Endothelial cell of umbilical vein (primary cell): ENCODE measurements at places on chromosomes 6 and 20. TPM values are rescaled to one million over a fixed set of nuclear protein-coding genes. Genes with fewer than 3 reads are reported as not detected.

PBX2 gene
- 75.5 and 82.3 TPM in 2 replicates for polyA plus RNA-seq

AARS2 gene
- polyA plus RNA-seq, result 7.9 and 8.3 TPM in 2 replicates

PGC gene
- polyA plus RNA-seq, result not detected in 2 replicates

BPIFB4 gene
- polyA plus RNA-seq, result not detected in 2 replicates

TXNDC5 gene
- 2,566 and 2,629 TPM in 2 replicates for polyA plus RNA-seq

FAM162B gene
- polyA plus RNA-seq, result 0.36 and 0.48 TPM in 2 replicates

DNAH8 gene
- 0.45 and 0.61 TPM in 2 replicates for polyA plus RNA-seq

RIMS4 gene
- not detected in 2 replicates for polyA plus RNA-seq

ULBP2 gene
- 22.8 and 26.4 TPM in 2 replicates for polyA plus RNA-seq

ZNF165 gene
- 0.03 and 0.11 TPM in 2 replicates for polyA plus RNA-seq

PACRG gene
- polyA plus RNA-seq, result 0.08 TPM in 1 of 2 replicates, not detected in the other

LAMA4 gene
- 370 and 384 TPM in 2 replicates for polyA plus RNA-seq

TXLNB gene
- 0.03 and 0.04 TPM in 2 replicates for polyA plus RNA-seq

PDYN gene
- polyA plus RNA-seq, result not detected in 2 replicates

SNX21 gene
- polyA plus RNA-seq, result 11.6 and 14.8 TPM in 2 replicates

HCRTR2 gene
- not detected in 2 replicates for polyA plus RNA-seq

TNXB gene
- polyA plus RNA-seq, result 0.24 and 0.47 TPM in 2 replicates

ESR1 gene
- 0.01 TPM in 1 of 2 replicates, not detected in the other for polyA plus RNA-seq

CDSN gene
- polyA plus RNA-seq, result 0.03 TPM in 1 of 2 replicates, not detected in the other

DDAH2 gene
- polyA plus RNA-seq, result 168 and 176 TPM in 2 replicates

ID4 gene
- not detected in 2 replicates for polyA plus RNA-seq

LAMP5 gene
- polyA plus RNA-seq, result 0.10 TPM in 1 of 2 replicates, not detected in the other

GSTA1 gene
- not detected in 2 replicates for polyA plus RNA-seq

CBFA2T2 gene
- polyA plus RNA-seq, result 12.1 and 14.2 TPM in 2 replicates

QRSL1 gene
- polyA plus RNA-seq, result 3.7 and 4.3 TPM in 2 replicates

HLA-DQB1 gene
- polyA plus RNA-seq, result not detected in 2 replicates

NKX2-2 gene
- not detected in 2 replicates for polyA plus RNA-seq

IL17A gene
- not detected in 2 replicates for polyA plus RNA-seq

SRSF12 gene
- polyA plus RNA-seq, result 0.06 and 0.07 TPM in 2 replicates

ECI2 gene
- 28.3 and 33.5 TPM in 2 replicates for polyA plus RNA-seq

SLC52A3 gene
- polyA plus RNA-seq, result not detected in 2 replicates

ZNF391 gene
- polyA plus RNA-seq, result 0.13 and 0.17 TPM in 2 replicates

TENT5A gene
- polyA plus RNA-seq, result 0.14 and 0.26 TPM in 2 replicates

B3GAT2 gene
- polyA plus RNA-seq, result not detected in 2 replicates

ZNFX1 gene
- polyA plus RNA-seq, result 6.8 and 8.3 TPM in 2 replicates

DYNLT2 gene
- polyA plus RNA-seq, result 0.21 and 0.39 TPM in 2 replicates

MUC21 gene
- not detected in 2 replicates for polyA plus RNA-seq

ERVFRD-1 gene
- polyA plus RNA-seq, result not detected in 2 replicates

SEMG1 gene
- polyA plus RNA-seq, result not detected in 2 replicates

ANKRD66 gene
- polyA plus RNA-seq, result not detected in 2 replicates

SPATS1 gene
- polyA plus RNA-seq, result not detected in 2 replicates

HLA-DRB5 gene
- polyA plus RNA-seq, result not detected in 2 replicates

HLA-DOA gene
- polyA plus RNA-seq, result not detected in 2 replicates

GPX5 gene
- polyA plus RNA-seq, result not detected in 2 replicates

GSTA2 gene
- polyA plus RNA-seq, result not detected in 2 replicates

TCF15 gene
- 0.07 and 0.13 TPM in 2 replicates for polyA plus RNA-seq

GHRH gene
- polyA plus RNA-seq, result not detected in 2 replicates

DLL1 gene
- polyA plus RNA-seq, result 1.4 and 1.7 TPM in 2 replicates

RFX6 gene
- not detected in 2 replicates for polyA plus RNA-seq

SPDEF gene
- polyA plus RNA-seq, result not detected in 2 replicates

BNIP5 gene
- polyA plus RNA-seq, result not detected in 2 replicates

TBC1D32 gene
- polyA plus RNA-seq, result 0.62 and 2.5 TPM in 2 replicates

BPIFA1 gene
- not detected in 2 replicates for polyA plus RNA-seq

SYTL3 gene
- 0.46 and 0.59 TPM in 2 replicates for polyA plus RNA-seq

CCN5 gene
- 0.03 and 0.14 TPM in 2 replicates for polyA plus RNA-seq

OR2H1 gene
- not detected in 2 replicates for polyA plus RNA-seq

TSHZ2 gene
- polyA plus RNA-seq, result not detected in 2 replicates

NR2E1 gene
- not detected in 2 replicates for polyA plus RNA-seq

DUSP15 gene
- 0.33 and 0.75 TPM in 2 replicates for polyA plus RNA-seq
